Astrocyte (in vitro differentiated cells and primary cell): ENCODE measurements at places on chromosomes 4 and X. TPM values are rescaled to one million over a fixed set of nuclear protein-coding genes. Genes with fewer than 3 reads are reported as not detected.
A peak's percentile ranks its signal among the peaks of the same experiment; 100 is the strongest.

DNA sequence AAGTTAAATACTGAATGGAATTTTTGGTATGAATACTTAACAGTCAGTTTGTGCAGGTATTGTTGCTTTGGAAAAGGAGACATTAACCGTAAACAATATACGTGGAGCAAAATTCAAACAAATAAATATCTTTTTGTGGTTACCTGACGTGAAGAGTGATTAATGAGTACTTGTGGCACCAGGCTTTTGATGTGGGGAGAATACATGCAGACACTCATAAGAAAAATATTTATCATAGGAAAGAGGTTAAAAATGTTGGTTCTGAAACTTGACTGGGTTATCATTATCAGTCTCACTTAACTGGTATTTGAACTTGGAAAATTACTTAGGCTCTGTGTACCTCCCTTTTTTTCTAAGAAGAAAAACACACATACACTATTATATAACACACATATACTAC, 136.4 kb upstream of the NDST4 start:
- H3K4me1 ChIP-seq, result no peaks in the 10 kb centered on the region
- no peaks in the 10 kb centered on the region for H3K27me3 ChIP-seq
- DNase-seq, result peak; percentile 23
- no peak overlapping the region for H3K27ac ChIP-seq

DNA sequence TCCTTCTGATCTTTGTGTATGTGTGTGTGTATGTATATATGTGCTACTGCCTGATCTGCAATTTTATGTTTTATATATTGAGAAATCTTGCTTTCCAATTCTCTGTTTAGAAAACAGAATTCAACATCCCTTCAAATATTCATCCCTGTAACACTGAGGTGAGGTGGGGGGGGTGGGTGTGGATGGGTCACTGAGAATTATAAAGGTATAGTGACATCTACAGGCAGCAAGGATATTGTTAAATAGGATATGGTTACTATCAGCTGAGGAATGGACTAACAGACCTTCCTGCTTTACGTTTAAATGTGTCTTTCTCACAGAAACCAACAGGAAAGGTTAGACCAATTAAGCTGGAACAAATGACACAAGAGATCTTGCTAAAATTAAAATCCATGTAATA, 19.0 kb upstream of the MAGEB2 start:
- H3K36me3 ChIP-seq, result no peaks in the 10 kb centered on the region
- DNase-seq, result no peak
- no peak overlapping the region for H3K4me3 ChIP-seq
- H3K27ac ChIP-seq, result no peak overlapping the region
- H3K27me3 ChIP-seq, result no peaks in the 10 kb centered on the region
- no peaks in the 10 kb centered on the region for H3K4me1 ChIP-seq

GRCh38 chr4:79913581-79913980, 159.4 kb downstream of the ANTXR2 start:
- H3K4me1 ChIP-seq, result peaks cover 5% of the 10 kb centered on the region
- peak; percentile 84 for DNase-seq
- H3K27ac ChIP-seq, result no peak overlapping the region
- H3K4me3 ChIP-seq, result no peak overlapping the region
- H3K36me3 ChIP-seq, result no peaks in the 10 kb centered on the region
- no peaks in the 10 kb centered on the region for H3K27me3 ChIP-seq

DNA sequence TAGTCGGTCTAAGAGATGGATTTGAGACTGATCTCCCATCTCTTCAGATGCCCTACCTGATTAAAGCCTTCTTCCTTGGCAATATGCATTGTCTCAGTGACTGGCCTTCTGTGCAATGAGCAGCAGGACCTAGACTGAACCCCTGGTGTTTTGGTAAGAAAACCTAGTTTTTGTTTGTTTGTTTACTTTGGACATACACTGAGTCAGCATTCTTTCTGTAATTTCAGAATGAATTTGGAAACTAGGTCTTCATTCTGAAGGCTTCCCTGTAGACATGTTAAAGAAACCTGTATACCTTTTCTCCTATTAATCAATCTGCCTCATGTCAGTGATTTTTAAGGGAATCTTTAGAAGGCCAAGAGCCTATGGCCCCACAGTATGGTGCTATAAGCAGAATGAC, 597.5 kb upstream of the HTR2C start:
- H3K27ac ChIP-seq, result no peak overlapping the region
- DNase-seq, result no peak
- H3K4me1 ChIP-seq, result no peaks in the 10 kb centered on the region
- no peaks in the 10 kb centered on the region for H3K27me3 ChIP-seq
- H3K4me3 ChIP-seq, result no peak overlapping the region

- no peak overlapping the region for H3K27ac ChIP-seq
- H3K27me3 ChIP-seq, result no peaks in the 10 kb centered on the region
- no peak for DNase-seq
These were observed 20.6 kb upstream of the CLDN24 start for GRCh38 chr4:183342541-183343533.

GRCh38 chr4:141804836-141805235, 168.5 kb downstream of the IL15 start:
- no peaks in the 10 kb centered on the region for H3K27me3 ChIP-seq
- DNase-seq, result no peak
- peaks cover 23% of the 10 kb centered on the region for H3K4me1 ChIP-seq
- no peak overlapping the region for H3K4me3 ChIP-seq

GRCh38 chr4:163544407-163545038, 50.0 kb downstream of the TMA16 start:
- H3K27me3 ChIP-seq, result no peaks in the 10 kb centered on the region
- no peaks in the 10 kb centered on the region for H3K36me3 ChIP-seq
- no peak overlapping the region for H3K27ac ChIP-seq
- peaks cover 23% of the 10 kb centered on the region for H3K4me1 ChIP-seq

DNA sequence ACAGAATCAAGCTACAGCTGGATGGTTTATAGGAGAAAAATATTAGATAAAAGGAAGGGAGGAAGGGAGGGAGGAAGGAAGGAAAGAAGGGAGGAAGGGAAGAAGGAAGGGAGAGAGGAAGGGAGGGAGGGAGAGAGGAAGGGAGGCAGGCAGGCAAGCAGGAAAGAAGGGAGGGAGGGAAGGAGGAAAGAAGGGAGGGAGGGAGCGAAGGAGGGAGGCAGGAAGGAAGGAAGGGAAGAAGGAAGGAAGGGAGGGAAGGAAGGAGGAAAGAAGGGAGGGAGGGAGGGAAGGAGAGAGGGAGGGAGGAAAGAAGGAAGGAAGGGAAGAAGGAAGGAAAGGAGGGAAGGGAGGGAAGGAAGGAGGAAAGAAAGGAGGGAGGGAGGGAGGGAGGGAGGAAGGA, 77.9 kb upstream of the C1QTNF7 start:
- no peaks in the 10 kb centered on the region for H3K36me3 ChIP-seq
- DNase-seq, result no peak
- peaks cover 5% of the 10 kb centered on the region for H3K27me3 ChIP-seq

DNA sequence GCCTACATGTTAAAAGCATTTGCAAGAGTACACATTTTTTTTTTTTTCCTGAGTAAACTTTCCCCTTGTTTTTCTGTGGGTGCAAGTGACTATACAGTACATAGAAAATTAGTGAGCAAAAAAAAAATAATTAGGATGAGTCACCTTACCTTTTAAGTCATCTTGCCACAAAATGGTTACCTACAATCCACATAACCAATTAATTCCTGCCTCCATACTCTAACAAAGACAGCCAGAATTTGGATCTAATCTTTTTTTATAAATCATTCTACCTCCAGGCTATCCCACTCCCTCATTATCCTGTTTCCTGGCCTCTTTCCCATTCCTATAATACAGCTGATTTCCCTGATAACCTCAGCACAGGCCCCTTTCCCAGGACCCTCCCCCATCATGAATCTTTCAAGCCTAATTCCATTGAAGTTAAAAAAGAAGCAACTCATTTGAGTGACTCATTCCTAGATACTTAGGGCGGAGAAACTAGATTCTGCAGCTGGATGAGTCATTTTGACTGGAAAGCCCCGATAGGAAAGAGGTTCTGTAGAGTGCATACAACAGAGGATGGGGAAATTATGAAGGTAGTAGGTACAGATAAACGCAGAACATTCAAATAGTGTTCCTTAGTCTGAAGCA, 128.2 kb downstream of the C4orf51 start:
- no peaks in the 10 kb centered on the region for H3K36me3 ChIP-seq
- H3K4me3 ChIP-seq, result peak overlapping the region; percentile 15

- H3K27me3 ChIP-seq, result no peaks in the 10 kb centered on the region
- no peak overlapping the region for H3K27ac ChIP-seq
- H3K4me1 ChIP-seq, result no peaks in the 10 kb centered on the region
- no peak overlapping the region for H3K4me3 ChIP-seq
- no peaks in the 10 kb centered on the region for H3K36me3 ChIP-seq
These were observed 538.2 kb downstream of the DMD start for GRCh38 chrX:32673193-32673592.

DNA sequence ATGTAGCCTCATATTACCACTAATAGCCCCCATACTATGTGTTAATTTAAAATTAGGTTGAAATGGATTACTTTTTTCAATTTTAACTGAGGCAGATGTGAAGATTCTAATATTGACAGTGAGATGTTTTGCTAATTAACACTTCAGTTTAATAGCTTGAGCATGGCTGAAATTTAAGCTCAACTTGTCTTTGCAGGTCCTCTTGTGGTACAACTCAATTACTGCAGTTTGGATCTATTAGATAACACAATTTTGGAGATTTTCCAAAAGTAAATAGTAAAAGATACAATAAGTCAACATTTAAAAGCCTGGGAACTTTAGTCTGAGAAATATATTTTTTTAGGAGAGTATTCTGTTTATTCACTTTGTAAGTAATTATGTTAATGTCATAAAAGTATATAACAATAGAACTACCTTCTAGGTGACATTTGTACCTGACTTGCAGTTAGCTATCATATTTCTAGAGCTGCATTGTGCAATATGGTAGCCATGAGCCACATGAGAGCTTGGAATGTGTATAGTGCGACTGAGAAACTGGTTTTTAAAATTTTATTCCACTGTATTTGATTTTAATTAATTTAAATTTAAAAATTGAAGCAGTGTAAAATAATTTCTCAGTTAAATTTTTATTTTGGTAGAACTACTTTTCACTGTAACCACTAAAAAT, 73.1 kb upstream of the FMR1 start:
- no peaks in the 10 kb centered on the region for H3K27me3 ChIP-seq
- no peak for DNase-seq
- H3K27ac ChIP-seq, result no peak overlapping the region
- H3K4me1 ChIP-seq, result no peaks in the 10 kb centered on the region
- H3K36me3 ChIP-seq, result no peaks in the 10 kb centered on the region

GRCh38 chr4:139794158-139794954, 128.7 kb downstream of the MGST2 start:
- no peaks in the 10 kb centered on the region for H3K27me3 ChIP-seq
- no peaks in the 10 kb centered on the region for H3K4me1 ChIP-seq
- H3K4me3 ChIP-seq, result no peak overlapping the region
- H3K36me3 ChIP-seq, result no peaks in the 10 kb centered on the region

GRCh38 chr4:4919927-4920326, 60.5 kb downstream of the MSX1 start:
- H3K4me1 ChIP-seq, result no peaks in the 10 kb centered on the region
- no peaks in the 10 kb centered on the region for H3K27me3 ChIP-seq
- no peak overlapping the region for H3K4me3 ChIP-seq
- DNase-seq, result no peak
- no peak overlapping the region for H3K27ac ChIP-seq

GRCh38 chr4:1021386-1022050, 10.1 kb downstream of the FGFRL1 start:
- no peak for DNase-seq
- H3K36me3 ChIP-seq, result peaks cover 10% of the 10 kb centered on the region
- no peaks in the 10 kb centered on the region for H3K27me3 ChIP-seq
- H3K4me3 ChIP-seq, result no peak overlapping the region

GRCh38 chr4:177108708-177109107, 201.0 kb upstream of the NEIL3 start:
- H3K4me3 ChIP-seq, result no peak overlapping the region
- no peaks in the 10 kb centered on the region for H3K27me3 ChIP-seq
- H3K36me3 ChIP-seq, result no peaks in the 10 kb centered on the region
- H3K27ac ChIP-seq, result no peak overlapping the region
- no peaks in the 10 kb centered on the region for H3K4me1 ChIP-seq

- no peak overlapping the region for H3K4me3 ChIP-seq
- no peaks in the 10 kb centered on the region for H3K27me3 ChIP-seq
- DNase-seq, result no peak
- no peaks in the 10 kb centered on the region for H3K36me3 ChIP-seq
- no peak overlapping the region for H3K27ac ChIP-seq
These were observed 172.5 kb upstream of the FMR1 start for GRCh38 chrX:147739196-147739595.

DNA sequence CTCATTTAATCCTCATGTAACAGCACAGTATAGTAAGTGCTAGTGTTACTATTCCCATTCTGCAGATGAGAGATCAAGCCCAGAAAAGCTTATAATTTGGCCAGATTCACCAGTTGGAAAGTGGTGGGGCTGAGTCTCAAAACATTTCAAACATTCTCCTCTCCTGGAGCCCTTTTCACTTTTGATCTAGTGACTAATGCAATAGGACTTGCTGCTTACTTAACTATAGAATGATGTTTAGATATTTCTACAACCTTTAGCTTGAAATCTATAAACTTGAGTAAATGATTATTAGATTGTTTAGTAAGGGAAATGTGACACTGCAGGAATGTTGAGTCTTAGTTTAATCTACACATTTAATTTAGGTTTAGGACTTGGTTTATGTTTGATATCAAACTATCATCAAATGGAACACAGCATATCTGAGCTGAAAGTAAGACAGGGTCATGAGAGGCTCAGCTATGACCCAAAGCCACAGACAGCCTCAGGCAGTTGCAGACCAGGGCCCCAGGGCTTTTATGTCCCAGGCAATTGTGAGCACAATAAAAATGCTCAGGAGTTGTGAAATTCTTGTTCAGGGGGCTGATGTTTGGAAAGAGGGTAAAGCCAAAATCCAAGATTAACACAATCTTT, 199.5 kb upstream of the HS3ST1 start:
- H3K4me3 ChIP-seq, result no peak overlapping the region
- no peaks in the 10 kb centered on the region for H3K27me3 ChIP-seq
- H3K27ac ChIP-seq, result peak overlapping the region; percentile 16
- H3K4me1 ChIP-seq, result no peaks in the 10 kb centered on the region
- DNase-seq, result peak; percentile 39
- H3K36me3 ChIP-seq, result no peaks in the 10 kb centered on the region

NIPAL1 gene
- total RNA-seq, result 3.8 and 4.9 TPM in 2 replicates

CFAP99 gene
- total RNA-seq, result not detected in 2 replicates

PAGE5 gene
- not detected in 2 replicates for total RNA-seq

KLB gene
- not detected in 2 replicates for total RNA-seq

STATH gene
- not detected in 2 replicates for total RNA-seq

SULT1E1 gene
- total RNA-seq, result 0.34 TPM in 1 of 2 replicates, not detected in the other

PABPC4L gene
- total RNA-seq, result 0.58 and 0.66 TPM in 2 replicates

FGF13 gene
- 3.9 and 5.1 TPM in 2 replicates for total RNA-seq

TRIM2 gene
- 46.4 and 51.8 TPM in 2 replicates for total RNA-seq

VCX3B gene
- total RNA-seq, result not detected in 2 replicates

CXCL9 gene
- total RNA-seq, result not detected in 2 replicates

ASB12 gene
- 0.16 TPM in 1 of 2 replicates, not detected in the other for total RNA-seq

FRYL gene
- total RNA-seq, result 70.0 and 72.0 TPM in 2 replicates

CLDN2 gene
- total RNA-seq, result 0.77 and 2.0 TPM in 2 replicates

USP17L20 gene
- total RNA-seq, result not detected in 2 replicates

PHKA1 gene
- 6.5 and 7.5 TPM in 2 replicates for total RNA-seq

ING2 gene
- total RNA-seq, result 10.2 and 10.3 TPM in 2 replicates
